ENCODE measurements at places on chromosomes 13 and 19. TPM values are rescaled to one million over a fixed set of nuclear protein-coding genes. Genes with fewer than 3 reads are reported as not detected.

UNC13A gene
- 0.48 TPM for total RNA-seq

TSSK6 gene
- 0.85 TPM for total RNA-seq

SULT2A1 gene
- total RNA-seq: 0.90 TPM

TRAPPC2B gene
- 9.7 TPM for total RNA-seq

Measured in urinary bladder (tissue), 4 donors.